Astrocyte of the cerebellum (primary cell): ENCODE measurements at places on chromosomes 3 and 15.

- DNase-seq: no peak
Observed at GRCh38 chr3:23781051-23781450, 24.7 kb upstream of the UBE2E1 start.

GRCh38 chr3:37742574-37743212 is 119.0 kb upstream of the CTDSPL start:
- no peak for DNase-seq

DNA sequence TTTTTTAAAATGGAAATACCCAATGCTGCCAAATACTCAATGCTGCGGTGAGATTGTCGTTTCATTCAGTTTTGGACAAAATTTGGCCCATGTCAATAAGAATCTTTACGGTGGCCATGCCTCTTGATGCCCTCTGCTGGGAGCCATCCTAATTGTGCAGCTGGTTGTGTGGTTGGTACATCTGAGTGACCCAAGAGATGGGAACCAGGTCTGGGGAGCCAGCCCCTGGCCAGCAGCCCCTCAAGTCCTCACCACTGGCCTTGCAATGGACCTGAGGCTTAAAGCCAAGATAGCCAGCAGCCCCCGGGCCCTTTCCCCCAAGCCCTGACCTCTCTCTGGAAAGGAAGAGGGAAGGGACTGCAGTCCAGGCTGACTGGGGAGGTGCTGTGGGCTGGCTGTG is 36.4 kb upstream of the ESYT3 start:
- no peak for DNase-seq

GRCh38 chr3:67863869-67864268 is 209.5 kb upstream of the SUCLG2 start:
- DNase-seq: no peak

DNA sequence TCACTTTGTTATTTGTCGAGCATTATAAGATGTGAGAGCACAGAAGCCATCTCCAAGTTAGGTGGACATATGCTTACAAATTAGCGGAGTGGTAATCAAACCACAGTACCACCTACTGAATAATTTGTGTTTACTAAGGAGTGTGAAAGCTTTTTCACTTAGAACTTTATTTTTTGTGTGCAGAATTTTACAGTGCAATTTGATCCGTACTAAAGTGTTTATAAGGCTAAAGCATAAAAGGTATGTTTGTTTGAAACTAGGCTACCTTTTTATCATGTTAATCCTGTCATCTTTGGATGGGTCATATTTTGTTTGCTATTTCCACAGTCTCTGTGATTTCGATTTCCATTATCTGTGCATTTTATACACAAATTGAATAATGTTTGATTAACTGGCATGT is 37.5 kb downstream of the MAP2K5 start:
- DNase-seq: no peak

DNA sequence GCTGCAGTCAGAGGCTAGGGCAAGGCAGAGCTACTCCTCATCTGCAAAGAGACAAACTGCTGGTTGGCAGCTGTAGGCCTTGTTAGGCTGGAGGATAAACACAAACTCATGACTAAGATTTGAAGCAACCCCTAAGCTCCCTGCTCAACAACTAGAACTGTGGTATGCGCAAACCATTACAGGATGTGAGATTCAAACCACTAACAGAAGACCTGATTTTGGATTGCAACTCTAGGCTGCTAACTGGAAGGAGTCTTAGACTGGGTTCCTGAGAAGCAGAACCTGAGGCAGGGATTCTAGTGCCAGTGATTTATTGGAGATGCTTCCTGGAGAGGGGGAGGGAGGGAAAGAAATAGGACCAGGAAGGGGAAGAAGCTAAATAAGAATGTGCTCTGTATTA is 22.5 kb downstream of the CCR4 start:
- no peak for DNase-seq

- no peak for DNase-seq
Observed at GRCh38 chr15:91465696-91466095, 365.6 kb downstream of the SV2B start.

GRCh38 chr3:176964661-176965060 is 232.6 kb downstream of the TBL1XR1 start:
- DNase-seq: peak; percentile 49

DNA sequence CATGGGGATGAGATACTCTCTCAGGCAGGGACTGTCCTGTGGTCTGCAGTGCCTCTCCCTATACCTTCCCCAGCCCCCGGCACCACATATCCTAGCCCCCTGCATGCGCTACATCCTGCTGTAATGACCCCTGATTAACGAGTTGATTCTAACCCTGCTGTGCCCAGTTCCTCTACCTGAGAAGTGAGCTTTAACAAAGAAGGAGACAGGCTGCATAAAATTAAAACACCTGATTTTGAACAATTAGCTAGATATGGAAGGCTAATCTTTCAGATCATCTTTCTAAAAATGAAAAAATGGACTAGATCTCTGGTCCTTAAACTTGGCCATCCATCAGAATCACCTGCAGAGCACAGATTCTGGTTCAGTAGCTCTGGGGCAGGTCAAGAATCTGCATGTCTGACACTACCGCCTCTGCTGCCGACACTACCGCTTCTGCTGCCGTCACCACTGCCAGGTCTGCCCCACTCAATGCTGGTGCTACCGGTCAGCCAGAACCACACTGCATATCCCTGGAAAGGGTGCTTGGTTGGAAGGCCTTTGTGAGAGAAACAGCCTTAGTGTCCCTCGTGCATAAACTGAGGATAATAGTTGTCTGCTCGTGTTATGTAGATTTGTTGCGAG is 33.6 kb upstream of the ZBTB38 start:
- no peak for DNase-seq

- no peak for DNase-seq
Observed at GRCh38 chr3:195201295-195201694, 69.7 kb downstream of the XXYLT1 start.

GRCh38 chr3:44041726-44042125 is 200.0 kb upstream of the TOPAZ1 start:
- DNase-seq: no peak

- no peak for DNase-seq
Observed at GRCh38 chr3:151979906-151980305, 106.5 kb downstream of the SUCNR1 start.

DNA sequence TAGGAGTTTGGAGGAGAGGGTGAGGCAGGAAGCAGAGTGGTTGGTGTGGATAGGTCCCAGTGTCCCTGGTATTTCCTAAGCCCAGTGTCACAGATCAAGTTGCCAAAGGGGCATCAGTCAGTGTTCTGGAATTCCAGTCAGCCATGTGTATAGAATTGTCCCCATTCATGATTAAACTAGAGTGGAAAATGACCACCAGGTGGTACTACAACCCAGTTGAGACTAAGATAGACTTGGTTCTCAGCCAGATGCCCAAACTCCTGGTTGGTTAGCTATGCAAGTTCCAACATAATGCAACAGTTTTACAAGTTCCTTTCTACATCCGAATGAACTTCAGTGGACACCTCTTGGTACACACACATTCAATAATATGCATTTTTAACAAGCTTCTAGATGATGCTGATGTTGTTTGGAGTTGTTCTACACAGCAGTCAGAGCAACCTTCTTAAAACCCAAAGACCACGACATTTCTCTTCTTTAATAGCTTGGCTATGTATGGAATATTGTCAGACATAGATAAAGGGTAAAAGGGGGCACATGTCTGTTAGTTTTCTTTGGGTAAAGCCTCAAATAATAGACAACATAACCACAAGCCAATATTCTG is 8.4 kb upstream of the ATR start:
- peak; percentile 70 for DNase-seq

- DNase-seq: no peak
Observed at GRCh38 chr15:73985101-73985873, 6.8 kb downstream of the STOML1 start.

DNA sequence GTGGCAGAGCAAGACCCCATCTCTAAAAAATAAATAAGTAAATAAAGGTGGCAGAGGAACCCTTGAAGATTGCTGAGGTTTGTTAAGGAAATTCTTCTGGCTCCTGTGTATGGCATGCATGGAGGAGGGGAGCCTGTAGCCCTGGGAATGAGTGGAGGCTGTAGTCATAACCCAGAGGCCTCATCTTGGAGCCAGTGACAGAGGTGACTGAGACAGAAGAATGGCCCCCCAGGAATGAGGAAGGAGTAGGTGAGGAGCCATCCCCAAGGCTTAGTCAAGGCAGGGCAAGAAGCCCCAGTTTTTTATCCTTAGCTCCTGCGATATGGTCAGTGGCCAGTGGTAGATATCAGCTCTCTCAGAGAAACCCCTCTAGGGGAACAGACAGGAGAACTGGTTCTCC is 46.5 kb downstream of the BSN start:
- no peak for DNase-seq

DNA sequence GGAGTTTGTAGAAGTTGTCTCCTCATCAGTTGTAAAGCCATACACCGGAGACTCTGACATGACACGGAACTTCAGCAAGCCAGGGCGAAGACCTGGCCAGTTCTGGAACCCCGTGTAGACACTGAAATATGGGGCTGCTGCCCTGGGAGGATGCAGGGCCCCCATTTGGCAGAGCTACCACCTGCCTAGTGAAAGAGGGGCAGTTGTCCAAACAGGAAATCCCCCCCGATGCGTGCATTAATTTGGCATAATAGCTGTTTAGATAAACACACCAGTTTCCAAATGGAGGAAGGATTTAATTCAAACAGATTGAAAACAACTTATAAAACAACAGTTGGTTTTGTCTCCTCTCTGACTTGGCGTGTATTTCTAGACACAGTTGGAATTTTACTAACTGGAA is 357.2 kb downstream of the GABRG3 start:
- DNase-seq: no peak

GRCh38 chr3:178706411-178706810 is 170.2 kb downstream of the KCNMB2 start:
- DNase-seq: no peak

DNA sequence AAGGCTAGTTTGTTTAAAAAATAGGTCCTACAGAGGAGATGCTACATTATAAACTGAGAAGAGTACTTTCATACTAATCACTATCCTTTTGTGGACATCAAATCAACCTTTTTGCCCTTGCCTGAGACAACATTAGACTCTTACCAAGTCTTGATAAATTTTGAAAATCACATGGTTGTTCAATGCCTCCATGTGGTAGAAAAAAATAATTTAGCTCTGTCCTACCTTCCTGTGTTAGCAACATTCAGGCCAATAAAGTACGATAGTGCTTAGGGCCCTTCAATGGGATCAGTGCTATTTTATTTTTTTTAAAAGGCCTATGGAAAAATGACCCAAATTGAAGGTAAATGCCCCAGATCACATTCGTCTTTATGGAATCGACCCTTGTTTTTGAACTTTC is 5.0 kb upstream of the UBE2E1 start:
- no peak for DNase-seq

- DNase-seq: peak; percentile 24
Observed at GRCh38 chr3:152071924-152072323, 196.8 kb upstream of the MBNL1 start.

GRCh38 chr15:83993591-83993990 is 242.0 kb upstream of the GOLGA6L4 start:
- no peak for DNase-seq

DNA sequence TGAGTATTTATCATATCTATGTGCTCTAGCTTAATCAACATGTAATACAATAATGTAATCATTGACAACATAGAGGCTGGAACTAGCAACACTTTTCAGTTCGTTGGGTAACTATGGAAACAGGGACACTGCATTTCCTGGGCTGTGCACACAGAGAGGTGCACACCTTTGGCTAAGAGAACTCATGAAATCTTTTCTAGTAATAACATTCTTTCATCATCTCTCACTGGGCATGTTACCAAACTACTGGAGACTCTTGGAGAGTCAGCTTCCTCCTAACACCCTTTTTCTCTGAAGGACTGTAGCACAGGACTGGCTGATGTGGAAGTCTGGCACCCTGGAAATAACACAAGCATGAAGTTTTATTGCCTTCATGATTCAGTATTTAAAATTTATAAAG is 135.6 kb downstream of the KCNMB2 start:
- DNase-seq: peak; percentile 46

DNA sequence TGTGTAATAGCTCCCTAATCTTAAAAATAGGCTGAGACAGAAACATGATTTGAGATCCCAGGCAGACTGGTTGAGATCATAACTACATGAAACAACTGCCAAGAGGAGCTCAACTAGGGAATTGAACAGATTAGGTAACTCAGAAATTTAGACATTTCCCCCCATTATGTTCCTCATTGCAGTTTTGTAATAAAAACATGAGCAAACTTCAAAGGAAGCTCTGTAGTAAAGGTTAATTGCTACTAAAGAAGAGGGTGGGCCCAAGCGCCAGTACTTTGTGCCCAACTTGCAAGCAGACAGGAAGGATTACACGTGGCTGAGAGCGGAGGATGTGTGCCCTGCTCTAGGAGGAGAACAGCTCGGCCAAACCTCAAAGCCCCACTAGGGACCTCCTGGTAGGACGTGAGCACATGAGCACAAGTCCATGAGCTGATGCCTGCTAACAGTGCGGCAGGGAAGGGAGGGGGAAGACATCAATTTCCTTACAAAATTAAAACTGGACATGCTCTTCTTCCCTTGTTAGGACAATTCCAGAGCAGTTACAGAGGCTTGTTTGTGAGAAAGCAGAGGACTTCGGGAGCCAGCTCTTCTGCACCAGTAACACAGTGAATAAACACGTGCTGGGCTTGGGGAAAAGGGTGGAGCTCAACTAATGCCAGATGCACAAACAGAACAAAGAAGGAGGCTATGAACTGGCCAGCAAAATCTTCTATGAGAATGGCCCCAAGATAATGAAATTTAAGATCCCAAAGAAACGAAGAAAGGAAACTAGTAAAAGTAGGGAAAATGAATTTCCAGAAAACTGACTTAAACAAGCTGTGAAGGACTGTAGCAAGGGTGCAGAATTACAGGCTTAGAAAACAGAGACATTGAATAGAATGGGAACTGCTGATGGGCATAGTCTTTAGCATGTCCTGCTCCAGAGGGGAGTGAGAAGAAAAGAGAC is 275.5 kb downstream of the MECOM start:
- DNase-seq: no peak

DNA sequence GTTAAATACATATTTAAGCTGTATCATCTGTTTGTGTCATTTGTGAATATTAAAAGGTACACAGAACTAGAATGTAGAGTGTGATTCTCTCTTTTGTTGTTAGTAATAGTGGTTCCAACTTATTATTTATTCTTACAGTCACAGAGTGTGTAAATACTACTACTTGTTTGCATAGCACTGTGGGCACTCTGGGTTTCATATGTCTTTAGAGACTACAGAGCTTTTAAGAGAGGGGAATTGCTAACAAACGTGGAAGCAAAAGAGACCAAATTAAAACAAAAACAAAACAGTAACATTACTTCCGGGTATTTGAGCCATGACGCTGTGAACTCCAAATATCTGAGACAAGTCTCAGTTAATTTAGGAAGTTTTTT is 828.0 kb upstream of the DPPA4 start:
- no peak for DNase-seq
